ENCODE measurements at places on chromosomes 2 and 18. TPM values are rescaled to one million over a fixed set of nuclear protein-coding genes. Genes with fewer than 3 reads are reported as not detected.

MOCOS gene
- 2.2 TPM for total RNA-seq

SATB2 gene
- 4.9 TPM for total RNA-seq

IAH1 gene
- total RNA-seq = 70.1 TPM

SERPINB2 gene
- 2.4 TPM for total RNA-seq

TBR1 gene
- total RNA-seq = not detected

Data from uterine smooth muscle cell (primary cell).